Left kidney (tissue), 8 donors: ENCODE measurements at places on chromosomes 5 and 9. TPM values are rescaled to one million over a fixed set of nuclear protein-coding genes. Genes with fewer than 3 reads are reported as not detected.

DNA sequence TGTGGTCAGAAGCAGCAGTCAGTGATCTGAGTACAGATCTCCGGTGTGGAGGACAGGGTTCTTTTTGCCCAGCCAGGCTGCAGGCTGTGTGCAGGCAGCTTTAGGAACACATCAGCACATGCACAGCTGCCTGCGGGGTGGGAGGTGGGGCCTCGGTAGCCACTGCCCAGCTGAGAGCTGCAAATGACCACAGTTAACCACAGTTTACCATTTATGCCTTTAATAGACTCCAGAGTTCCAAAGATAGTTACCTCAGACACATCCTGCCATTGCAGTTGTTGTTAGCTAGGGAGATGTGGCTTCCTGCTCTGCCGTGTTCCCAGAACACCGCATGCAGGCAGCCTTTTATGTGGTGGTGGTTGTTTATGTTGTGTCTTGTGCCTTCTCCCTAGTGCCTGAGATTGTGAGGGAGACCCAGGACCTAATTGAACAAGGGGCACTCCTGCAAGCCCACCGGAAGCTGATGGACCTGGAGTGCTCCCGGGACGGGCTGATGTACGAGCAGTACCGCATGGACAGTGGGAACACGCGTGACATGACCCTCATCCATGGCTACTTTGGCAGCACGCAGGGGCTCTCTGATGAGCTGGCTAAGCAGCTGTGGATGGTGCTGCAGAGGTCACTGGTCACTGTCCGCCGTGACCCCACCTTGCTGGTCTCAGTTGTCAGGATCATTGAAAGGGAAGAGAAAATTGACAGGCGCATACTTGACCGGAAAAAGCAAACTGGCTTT lies 10.2 kb downstream of the EXOC3 start:
- no peak for DNase-seq

Gene ORM2
- not detected for polyA plus RNA-seq

DNA sequence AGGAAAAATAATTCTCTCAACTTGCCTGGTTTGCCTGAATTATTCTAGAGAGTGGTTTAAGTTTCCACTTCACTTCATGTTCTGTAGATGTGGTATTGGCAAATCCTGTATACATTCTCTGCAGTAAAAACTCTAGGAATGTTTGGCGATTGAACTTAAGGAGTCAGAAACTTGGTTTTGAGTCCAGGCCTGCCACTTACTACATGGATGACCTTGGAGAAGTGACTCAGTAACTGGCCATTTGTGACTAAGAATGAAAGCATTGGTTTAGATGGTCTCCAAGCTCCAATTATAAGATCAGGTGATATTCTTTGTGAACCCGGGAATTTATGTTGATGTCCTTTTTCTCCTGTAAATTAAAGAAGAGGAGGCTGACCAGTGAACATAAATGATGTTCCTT lies 233.8 kb downstream of the GAS1 start:
- DNase-seq = no peak

DNA sequence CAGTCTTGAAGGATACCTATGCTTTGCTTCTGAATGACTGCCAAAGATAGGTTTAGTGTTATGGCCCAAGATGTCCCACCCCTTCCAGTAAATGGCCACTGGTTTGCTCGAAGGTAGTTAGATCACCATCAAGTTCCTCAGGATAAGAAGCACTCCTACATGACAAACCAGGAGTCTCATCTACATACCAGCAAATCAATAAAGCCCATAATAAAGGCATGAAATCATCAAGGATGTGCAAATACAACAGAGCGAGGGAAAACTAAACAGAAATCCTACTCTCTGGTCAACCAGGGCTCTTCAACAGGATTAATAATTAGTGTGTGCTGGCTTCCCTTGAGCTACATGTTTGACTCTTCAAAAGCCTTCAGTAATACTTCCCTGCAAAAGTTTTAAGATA lies 141.0 kb downstream of the LHFPL2 start:
- DNase-seq = no peak

DNA sequence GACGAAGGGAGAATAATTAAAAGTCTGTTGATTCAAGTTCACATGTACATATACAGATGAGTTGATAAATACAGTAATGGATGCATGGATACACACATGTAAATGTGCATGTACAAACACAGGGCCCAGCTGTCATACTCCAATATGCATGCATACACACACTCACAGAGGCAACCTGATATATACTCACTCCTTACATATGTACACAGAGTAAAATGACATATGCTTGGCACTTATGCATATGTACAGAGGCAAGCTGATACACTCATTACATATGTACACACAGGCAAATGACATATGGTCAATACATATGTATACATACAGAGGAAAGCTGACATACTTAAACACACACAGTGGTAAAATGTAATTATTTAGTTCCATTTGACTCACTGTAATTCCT lies 7.2 kb upstream of the TMEFF1 start:
- DNase-seq = no peak

DNA sequence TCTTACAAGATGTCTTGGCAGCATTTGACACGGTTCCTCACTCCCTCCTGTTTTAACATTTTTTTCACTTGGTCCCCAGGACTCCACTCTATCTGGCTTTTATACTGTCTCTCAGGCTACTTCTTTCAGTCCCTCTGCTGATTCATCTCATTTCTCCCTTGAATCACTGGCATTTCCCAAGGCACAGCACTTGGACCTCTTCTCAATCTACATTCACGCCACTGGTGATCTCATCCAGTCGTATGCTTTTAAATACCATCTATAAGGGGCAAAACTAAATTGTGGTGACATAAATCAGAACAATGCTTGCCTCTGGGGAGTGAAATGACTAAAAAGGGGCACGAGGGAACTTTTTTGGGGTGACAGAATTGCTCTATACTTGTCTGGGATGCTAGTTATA lies 47.1 kb downstream of the MAPKAP1 start:
- DNase-seq = no peak

Gene RASEF
- polyA plus RNA-seq = 8.5 TPM

Gene SCGB3A1
- not detected for polyA plus RNA-seq

Gene IL3
- not detected for polyA plus RNA-seq

DNA sequence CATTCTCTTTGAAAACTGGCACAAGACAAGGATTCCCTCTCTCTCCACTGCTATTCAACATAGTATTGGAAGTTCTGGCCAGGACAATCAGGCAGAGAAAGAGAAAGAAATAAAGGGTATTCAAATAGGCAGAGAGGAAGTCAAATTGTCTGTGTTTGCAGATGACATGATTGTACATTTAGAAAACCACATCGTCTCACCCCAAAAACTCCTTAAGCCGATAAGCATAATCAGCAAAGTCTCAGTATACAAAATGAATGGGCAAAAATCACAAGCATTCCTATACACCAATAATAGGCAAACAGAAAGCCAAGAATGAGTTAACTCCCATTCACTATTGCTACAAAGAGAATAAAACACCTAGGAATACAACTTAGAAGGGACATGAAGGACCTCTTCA lies 21.0 kb upstream of the EPB41L4A start:
- DNase-seq = no peak

Gene SLC36A2
- polyA plus RNA-seq = 21.0 TPM

DNA sequence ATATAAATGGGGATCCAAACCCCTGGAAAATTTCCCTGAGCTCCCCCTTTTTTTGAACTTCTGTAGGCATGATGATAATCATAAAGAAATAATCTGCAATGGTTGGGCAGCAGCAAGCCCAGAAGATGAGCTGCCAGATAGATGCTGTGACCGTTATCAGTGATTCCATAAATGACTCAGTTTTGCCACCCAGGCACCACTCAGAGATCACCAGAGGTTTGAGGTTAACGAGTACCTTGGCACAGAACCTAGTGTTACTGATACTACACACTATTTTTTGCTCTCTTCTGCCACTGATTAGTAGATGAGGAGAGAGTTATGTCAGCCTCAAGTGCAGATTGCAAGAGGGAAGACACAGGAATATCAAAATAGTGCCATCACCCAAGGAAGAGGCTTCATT lies 199.3 kb upstream of the PTGER4 start:
- DNase-seq = no peak

DNA sequence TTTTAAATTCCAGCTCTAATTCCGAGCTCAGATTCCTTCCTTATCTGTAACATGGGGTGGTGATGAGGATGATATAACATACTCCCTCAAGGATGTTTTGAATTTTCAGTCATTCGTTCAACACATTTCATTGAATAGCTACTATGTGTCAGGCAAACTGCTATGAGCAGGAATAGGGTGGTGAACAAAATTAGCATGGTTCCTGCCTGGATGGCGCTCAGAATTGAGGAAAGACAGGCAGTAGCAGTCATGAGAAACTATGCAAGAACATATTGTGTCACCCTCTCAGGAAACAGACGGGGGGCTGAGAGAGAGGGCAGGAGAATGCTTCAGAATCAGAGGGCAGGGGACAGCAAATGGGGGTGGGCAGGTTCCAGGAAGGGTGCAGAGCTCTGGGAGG lies 265.2 kb downstream of the NSG2 start:
- DNase-seq = no peak

DNA sequence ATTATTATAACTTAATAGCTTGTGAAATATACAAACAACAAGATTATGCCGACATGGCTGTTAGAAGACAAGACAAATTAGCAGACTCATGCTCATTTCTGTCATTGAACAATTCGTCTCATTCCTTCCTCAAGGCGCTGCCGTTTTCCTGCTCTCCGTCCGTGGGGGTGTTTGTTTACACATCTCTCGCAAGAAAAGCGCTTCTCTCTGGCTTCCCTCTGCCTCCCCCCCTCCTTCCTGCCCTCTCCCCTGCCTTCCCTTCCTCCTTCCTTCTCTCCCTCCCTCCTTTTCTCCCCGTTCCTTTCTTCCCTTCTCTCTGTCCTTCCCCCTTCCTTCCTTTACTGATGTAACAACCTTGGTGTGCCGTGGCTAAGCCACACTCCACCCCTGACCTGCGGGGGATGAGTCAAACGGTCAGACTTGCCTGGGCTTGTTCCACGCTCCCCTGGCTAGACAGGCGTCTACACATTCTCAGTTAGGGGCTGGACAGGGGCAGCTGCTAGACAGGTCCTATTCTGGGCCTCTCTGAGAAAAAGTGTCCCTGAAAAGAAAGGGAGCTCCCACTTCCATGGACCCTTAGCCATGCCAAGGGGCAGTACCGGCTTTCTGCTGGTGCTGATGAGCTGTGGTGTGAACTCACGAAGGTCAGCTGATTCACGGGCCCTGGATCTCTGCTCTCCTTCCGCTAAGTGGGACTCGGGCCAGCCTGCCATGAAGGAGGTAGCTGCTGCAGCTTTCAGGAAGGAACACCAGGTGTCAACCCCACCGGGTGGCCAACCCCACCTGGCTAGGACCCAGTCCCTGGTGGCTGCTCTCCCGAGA lies 32.0 kb upstream of the SPTLC1 start:
- DNase-seq = peak; percentile 46

- peak; percentile 54 for DNase-seq
Measured at GRCh38 chr9:4985386-4986266, 554 bp downstream of the JAK2 start.

DNA sequence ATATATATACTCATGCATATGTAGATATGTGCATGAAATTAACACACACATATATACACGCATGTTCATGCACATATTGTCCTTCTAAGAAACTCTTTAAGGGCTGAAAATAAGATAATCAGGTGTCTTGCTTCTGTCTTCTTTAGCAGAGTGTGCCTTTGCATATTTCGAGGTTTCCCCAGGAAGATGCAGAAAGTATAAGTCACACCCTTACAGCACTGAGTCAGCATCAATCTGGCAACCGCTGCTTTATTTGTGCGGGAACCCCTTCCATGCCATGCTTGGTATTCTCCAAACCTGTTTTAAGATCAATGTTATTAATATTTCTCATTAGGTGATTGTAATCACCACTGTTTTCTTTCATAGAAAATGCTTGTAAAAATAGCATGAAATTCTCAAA lies 557.9 kb downstream of the CAAP1 start:
- DNase-seq = no peak

Gene FAT2
- polyA plus RNA-seq = 9.4 TPM

Gene MLANA
- 1.0 TPM for polyA plus RNA-seq

Gene ISL1
- polyA plus RNA-seq = not detected

Gene ZNF366
- 3.5 TPM for polyA plus RNA-seq

DNA sequence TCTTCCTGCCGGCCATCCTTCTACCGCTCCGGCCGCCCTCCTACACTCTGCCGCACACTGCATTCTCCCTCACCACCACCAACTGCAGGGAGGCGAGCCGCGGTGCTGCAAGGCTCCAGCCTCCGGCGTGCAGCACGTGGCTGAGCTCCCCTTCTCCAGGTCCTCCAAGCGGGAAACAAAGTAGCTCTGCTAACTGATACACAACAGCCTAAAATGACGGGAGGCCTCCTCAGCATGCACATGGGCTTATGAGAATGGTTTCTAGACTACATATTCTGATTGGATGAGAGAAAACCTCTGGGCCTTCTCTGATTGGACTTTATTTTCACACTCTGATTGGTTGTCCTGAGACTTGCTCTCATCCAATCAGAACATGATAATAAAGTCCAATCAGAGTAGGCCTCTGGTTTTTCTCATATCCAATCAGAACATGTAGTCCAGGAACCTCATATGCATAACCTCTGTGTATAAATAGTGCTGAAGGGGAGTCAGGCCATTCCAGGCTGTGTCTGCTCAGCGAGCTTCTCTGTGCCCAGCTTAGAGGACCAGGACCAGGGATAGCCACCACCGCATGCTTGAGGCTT lies 27.0 kb upstream of the ZNF354B start:
- DNase-seq = no peak

Gene SLC6A19
- 67.4 TPM for polyA plus RNA-seq

DNA sequence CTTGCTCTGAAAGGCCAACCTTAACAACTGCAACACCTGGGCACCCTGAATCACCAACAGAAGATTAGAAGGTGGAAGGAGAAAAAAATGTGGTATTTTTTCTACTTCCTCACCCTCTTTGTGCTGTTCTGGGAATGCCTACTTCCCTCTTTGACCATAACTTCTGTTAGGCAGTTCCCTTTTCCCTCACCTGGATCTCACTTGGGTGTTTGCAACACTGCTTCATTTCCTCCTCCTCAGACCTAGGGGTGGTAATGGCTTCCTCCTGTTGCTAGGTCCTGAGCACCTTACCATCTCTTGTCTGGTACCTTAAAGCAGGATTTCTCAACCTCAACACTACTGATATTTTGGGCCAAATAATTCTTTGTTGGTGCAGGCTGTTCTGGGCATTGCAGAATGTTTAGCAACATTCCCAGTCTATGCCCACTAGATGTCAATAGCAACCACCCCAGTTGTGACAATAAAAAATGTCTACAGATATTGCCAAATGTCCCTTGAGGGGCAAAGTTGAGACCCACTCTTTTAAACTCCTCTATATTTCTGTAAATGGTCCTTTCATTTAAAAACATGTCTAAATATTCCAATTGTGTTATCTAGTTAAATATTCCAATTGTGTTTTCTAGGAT lies 300.0 kb upstream of the VLDLR start:
- DNase-seq = no peak

Gene FAM174A
- polyA plus RNA-seq = 22.6 TPM

Gene PCDHB7
- polyA plus RNA-seq = 4.5 TPM

GRCh38 chr5:161546470-161547301 lies at the start of gene GABRB2:
TSS of gene GABRB2 (minus strand) at chr5:161546725. CDS start at chr5:161546643, 82 bp downstream.
- DNase-seq = peak; percentile 73

Gene PCBD2
- polyA plus RNA-seq = 17.1 TPM

Gene PCDHB10
- 7.2 TPM for polyA plus RNA-seq

DNA sequence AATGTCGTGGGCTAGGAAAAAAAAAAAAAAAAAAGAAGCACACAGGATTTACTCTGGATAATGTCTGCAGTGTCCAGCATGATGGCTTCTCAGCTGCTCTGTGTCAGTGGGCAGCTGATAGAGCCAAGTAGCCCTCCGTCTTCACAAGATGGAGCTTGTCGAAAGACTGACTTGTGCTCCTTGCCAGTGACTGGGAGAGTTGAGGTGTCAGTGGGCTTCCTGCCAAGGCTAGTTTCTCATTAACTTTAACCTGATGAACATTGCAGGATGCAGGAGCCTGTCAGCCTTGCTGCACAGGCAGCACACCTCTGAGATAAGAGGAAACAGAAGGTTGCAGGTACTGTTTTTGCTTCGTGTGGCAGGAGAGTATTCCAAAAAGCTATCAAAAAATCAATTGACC lies 171.4 kb upstream of the SGCD start:
- DNase-seq = peak; percentile 27
